ENCODE measurements at places on chromosomes 13 and 19.

DNA sequence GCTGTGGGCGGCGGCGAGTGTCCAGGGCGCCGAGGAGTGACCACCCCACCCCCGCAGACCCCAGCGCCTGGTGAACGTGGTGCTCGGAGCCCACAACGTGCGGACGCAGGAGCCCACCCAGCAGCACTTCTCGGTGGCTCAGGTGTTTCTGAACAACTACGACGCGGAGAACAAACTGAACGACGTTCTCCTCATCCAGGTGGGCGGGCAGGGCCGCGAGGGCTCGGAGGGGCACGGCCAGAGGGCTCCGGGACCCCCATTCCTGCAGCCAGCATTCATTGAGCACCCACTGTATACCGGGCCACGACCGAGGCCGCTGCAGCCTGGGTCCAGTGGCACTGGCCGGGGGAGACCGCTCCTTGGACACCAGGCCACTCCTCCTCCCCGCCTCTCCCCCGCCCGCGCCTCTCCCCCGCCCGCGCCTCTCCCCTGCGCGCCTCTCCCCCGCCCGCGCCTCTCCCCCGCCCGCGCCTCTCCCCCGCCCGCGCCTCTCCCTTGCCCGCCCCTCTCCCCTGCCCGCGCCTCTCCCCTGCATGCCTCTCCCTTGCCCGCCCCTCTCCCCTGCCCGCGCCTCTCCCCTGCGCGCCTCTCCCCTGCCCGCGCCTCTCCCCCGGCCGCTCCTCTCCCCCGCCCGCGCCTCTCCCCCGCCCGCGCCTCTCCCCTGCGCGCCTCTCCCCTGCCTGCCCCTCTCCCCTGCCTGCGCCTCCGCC lies 3.2 kb downstream of the PRTN3 start:
- no peak for DNase-seq

GRCh38 chr13:86051134-86052103 lies 252.2 kb upstream of the SLITRK6 start:
- no peak for DNase-seq

DNA sequence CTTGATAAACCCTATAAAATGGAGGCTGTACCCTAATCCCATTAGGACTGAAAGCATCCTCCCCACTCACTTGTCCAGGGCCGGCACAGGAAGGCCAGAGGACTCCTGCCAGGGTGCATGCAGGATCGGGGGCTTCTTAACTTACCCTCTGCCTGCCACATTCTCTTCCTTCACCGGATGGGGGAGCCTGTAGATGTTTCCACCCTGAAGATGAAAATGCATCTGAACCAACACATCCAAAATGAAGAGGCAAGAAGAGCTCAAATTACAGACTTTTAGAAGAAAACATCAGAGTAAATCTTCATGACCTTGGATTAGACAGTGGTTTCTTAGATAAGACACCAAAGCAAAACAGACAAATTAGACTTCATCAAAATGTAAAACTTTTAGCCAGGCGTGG lies 25.9 kb upstream of the NAPA start:
- no peak for DNase-seq

DNA sequence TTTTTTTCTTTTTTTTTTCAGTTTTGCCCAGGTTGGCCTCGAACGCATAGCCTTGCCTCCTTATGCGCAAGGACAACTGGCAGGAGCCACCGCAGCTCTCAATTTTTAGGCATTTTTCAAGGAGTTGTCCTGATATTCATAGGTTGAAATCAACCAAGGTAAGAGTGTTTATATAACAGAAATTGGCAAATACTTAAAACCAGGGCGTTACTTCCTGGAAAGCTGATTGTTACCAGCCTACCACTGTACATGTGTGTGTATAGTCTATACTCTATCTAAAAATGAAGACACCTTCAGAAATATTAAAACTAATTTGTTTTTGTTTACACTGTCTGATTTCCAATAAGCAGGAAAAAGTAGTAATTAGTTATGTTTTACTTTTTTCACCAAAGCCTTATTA lies 39.2 kb downstream of the GPC6 start:
- no peak for DNase-seq

GRCh38 chr19:2186071-2186846 lies 22.5 kb downstream of the DOT1L start:
- DNase-seq: no peak

DNA sequence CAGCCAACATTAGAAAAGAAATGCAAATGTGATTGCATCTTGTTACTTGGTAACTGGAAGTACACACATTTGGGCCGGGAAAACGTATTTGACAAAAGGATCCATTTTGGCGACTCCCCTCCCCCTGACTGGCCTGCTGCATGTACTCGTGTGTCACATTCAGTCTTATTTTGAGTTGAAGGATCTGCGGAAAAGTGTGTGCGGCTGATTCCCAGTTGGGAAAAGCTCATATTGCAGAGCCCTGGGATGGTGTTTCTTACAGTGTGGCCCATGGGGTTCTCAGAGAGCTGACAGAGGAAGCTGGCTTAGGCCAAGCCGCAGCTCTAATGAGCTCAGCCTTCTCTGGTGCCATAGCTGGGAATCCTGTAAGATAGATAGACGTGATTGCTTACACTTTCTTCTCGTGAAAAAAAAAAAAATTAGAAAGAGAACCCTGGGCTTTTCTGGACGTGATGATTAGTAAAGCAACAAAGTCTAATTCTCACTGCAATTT lies 170.3 kb upstream of the ARGLU1 start:
- DNase-seq: no peak

GRCh38 chr19:49845414-49845813 lies 5.5 kb upstream of the PTOV1 start:
- DNase-seq: no peak

- no peak for DNase-seq
These were observed 2.2 kb upstream of the USPL1 start for GRCh38 chr13:30615481-30615865.

Measured in C1 segment of cervical spinal cord (tissue), 14 donors.